ENCODE measurements at places on chromosomes 2 and 18. TPM values are rescaled to one million over a fixed set of nuclear protein-coding genes. Genes with fewer than 3 reads are reported as not detected.

GRCh38 chr2:161824226-161824625, 200.0 kb downstream of the SLC4A10 start:
- H3K4me1 ChIP-seq = no peaks in the 10 kb centered on the region
- no peak overlapping the region for H3K27ac ChIP-seq
- H3K4me3 ChIP-seq = no peak overlapping the region
- H3K36me3 ChIP-seq = no peaks in the 10 kb centered on the region
- no peaks in the 10 kb centered on the region for H3K27me3 ChIP-seq

GRCh38 chr2:70381235-70381634, 79.4 kb upstream of the FAM136A start:
- H3K4me3 ChIP-seq = no peak overlapping the region
- no peaks in the 10 kb centered on the region for H3K36me3 ChIP-seq
- DNase-seq = no peak
- no peaks in the 10 kb centered on the region for H3K4me1 ChIP-seq
- H3K27me3 ChIP-seq = no peaks in the 10 kb centered on the region
- no peak overlapping the region for H3K27ac ChIP-seq

Gene ASB18
- total RNA-seq = not detected

- no peak for DNase-seq
- no peaks in the 10 kb centered on the region for H3K4me1 ChIP-seq
- H3K36me3 ChIP-seq = no peaks in the 10 kb centered on the region
- H3K4me3 ChIP-seq = no peak overlapping the region
- no peaks in the 10 kb centered on the region for H3K27me3 ChIP-seq
- no peak overlapping the region for H3K27ac ChIP-seq
These were observed 201.7 kb downstream of the PTH2R start for GRCh38 chr2:208608122-208608835.

DNA sequence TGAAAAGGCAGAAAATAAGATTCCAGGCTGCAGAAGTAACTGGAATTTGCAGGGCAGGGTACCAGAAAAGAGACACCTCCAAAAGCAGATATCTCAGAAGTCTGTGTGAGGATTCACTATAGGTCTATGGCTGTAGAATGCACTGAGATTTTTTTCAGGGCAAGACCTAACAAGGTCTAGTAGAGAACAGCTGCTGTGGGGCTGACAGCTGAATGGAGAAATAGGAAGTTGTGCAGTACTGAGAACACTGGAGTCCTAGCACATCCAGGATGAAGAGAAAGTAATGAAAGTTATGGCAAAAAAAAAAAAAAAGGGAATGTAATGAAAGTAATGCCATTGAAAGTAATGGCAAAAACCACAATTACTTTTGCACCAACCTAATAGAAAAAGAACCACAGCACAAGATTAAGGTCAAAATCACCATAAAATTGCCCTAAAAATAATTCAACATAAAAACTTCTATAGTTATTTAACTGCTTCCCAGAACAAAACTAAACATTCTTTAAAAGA, 57.3 kb downstream of the CPO start:
- H3K4me3 ChIP-seq = no peak overlapping the region
- peaks cover 7% of the 10 kb centered on the region for H3K36me3 ChIP-seq
- H3K27ac ChIP-seq = no peak overlapping the region
- no peaks in the 10 kb centered on the region for H3K4me1 ChIP-seq

Gene ST8SIA3
- total RNA-seq = not detected

DNA sequence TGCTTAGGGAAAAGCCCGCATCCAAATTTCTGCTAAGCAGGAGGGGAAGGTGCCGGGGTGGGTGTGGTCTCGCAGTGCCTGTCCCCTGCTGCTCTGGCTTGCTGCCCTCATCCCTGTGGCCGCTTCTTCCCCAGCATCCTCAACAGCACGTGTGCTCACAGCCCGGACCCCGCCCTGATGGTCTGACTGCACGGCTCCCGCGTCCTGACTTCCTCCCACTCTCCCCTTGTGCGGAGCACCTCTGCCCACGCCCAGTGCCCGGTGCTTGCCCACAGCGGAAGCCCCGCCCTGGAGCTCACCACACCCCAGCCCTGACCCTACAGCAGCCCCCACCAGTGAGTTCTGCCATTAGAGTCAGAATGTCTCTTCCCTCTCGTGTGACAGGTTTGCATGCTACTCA, 277.9 kb downstream of the NDUFA10 start:
- H3K27me3 ChIP-seq = no peaks in the 10 kb centered on the region
- DNase-seq = no peak
- H3K27ac ChIP-seq = no peak overlapping the region
- H3K36me3 ChIP-seq = no peaks in the 10 kb centered on the region
- H3K4me3 ChIP-seq = no peak overlapping the region

DNA sequence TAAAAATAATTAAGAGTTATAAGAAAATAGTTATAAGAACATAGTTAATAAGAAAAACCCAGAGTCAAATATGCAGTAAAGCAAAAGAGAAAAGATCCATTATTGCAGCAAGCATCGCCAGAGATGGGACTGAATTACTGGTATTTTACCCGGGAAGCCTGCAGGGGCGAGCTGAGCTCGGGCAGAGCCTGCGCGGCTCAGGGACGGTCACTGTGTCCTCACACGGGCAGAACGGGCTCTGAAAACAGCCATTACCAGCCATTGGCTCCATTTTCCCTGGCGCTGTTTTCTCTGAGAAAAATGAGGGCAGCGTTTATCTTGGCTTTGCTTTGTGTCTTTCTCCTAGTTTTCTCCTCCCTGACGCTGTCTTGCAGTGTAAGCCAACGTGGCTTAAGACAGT, 95.3 kb upstream of the ALKAL2 start:
- H3K27ac ChIP-seq = no peak overlapping the region
- H3K4me3 ChIP-seq = no peak overlapping the region
- no peak for DNase-seq
- H3K4me1 ChIP-seq = no peaks in the 10 kb centered on the region
- no peaks in the 10 kb centered on the region for H3K36me3 ChIP-seq

DNA sequence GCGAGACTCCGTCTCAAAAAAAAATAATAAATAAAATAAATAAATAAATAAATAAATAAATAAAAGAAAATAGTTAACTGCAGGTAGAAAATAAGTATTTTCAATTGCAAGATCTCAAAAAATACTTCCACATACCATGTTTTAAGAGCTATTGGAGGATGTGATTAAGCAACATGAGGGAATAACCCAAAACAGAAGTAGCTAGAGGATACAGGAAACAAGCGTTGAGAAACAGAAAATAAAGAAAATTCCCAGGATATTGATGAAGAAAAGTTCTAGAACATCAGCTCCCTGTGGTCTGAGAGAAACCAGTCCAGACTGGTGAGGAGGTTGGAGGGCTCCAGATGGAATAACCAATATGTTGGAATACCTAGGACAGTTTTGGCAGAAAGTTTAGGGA, 57.3 kb upstream of the RND3 start:
- DNase-seq = no peak
- no peak overlapping the region for H3K4me3 ChIP-seq
- H3K4me1 ChIP-seq = no peaks in the 10 kb centered on the region
- H3K36me3 ChIP-seq = no peaks in the 10 kb centered on the region
- no peak overlapping the region for H3K27ac ChIP-seq
